GM23338 (cell line): ENCODE measurements at places on chromosomes 3 and 15. TPM values are rescaled to one million over a fixed set of nuclear protein-coding genes. Genes with fewer than 3 reads are reported as not detected.

DNA sequence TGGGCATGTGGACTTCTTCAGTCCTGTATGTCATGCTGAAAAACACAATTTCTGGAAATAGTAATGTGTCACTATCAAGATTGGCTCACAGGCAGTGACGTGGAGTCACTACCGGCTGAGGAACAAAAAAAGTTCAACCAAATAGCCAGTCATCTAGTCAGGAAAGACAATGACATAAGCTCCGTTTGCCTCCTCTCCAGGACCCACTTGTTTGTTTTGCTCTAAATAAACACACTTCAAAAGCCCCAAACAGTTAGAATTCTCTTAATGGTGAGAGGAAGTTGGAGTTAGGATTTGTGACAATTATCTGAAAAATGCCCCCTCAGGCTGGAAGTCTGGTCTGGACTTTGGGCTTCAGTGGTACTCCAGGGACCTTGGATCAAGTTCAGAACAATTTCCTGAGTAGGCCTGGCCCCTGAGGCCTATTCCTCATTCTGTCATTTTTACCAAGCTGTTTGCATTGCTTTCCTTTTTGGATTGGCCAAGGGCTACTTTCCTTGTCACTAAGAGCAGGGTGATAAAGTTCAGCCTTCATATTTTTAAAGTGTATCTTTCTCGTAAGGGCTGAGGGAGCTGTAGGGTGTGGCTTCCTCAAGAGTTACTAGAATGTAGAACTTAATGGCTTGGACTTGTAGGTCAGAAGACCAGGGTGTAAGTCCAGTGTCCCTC lies 98.9 kb downstream of the EOMES start:
- no peak for DNase-seq

Gene KLF15
- 14.0 and 19.8 TPM in 2 replicates for total RNA-seq

DNA sequence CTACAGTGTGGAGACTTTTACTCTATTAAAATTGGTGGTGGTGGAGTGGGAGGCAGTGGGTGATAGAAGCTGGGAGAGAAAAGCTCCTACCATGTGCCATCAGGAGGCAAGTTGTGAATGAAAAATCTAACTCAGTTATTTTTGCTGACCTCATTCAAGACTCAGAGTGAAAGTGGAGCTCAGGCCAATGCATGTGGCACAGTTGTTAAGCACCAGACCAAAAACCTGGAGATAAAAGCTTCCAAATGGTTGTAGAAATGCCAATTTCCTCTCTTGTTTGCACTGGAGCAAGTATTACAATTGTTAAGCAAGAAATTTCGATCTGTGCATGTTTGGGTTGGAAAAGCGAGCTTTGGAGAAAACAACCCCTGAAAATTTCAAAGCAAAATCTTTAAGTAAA lies 81.5 kb upstream of the PRICKLE2 start:
- no peak for DNase-seq

- no peak for DNase-seq
Measured at GRCh38 chr3:128505771-128506170, 12.8 kb upstream of the GATA2 start.
